Hippocampal formation (tissue), 2 donors: ENCODE measurements at places on chromosomes 6 and 20.

- DNase-seq = no peak
Measured at GRCh38 chr6:16749516-16750485, 11.5 kb downstream of the ATXN1 start.

DNA sequence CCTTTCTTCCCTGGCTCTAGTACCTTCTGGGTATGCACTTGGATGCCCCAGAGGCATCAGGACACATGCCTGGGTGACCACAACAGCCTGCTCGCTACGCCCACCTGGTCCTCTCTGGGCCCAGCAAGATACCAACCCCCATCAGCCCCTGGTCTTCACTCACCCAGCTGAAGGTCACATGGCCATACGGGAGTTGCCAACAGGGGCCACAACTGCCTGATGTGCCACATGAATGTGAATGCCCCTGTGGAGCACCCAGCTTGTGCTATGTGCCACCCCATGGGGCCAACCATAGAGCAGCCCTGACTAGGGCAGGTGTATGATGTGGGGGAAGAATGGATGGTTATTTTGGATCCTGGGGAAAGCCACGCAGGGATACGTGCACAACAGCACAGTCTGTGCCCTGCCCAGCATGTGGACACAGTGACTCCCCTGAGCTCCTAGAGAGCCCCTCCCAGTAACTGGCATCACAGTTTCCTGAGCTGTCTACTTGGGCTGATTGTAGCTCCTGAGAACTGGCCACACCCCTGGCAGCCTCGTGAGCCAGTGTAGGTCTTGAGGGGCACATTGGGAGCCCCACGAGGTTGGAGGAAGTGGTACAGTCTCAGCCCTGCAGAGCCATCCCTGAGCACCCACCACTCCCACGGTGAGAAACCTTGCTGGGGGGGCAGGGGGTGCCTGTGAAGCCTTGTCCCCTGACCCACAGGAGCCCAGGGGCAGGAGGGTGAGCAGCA is 10.5 kb upstream of the PCMTD2 start:
- DNase-seq = no peak

DNA sequence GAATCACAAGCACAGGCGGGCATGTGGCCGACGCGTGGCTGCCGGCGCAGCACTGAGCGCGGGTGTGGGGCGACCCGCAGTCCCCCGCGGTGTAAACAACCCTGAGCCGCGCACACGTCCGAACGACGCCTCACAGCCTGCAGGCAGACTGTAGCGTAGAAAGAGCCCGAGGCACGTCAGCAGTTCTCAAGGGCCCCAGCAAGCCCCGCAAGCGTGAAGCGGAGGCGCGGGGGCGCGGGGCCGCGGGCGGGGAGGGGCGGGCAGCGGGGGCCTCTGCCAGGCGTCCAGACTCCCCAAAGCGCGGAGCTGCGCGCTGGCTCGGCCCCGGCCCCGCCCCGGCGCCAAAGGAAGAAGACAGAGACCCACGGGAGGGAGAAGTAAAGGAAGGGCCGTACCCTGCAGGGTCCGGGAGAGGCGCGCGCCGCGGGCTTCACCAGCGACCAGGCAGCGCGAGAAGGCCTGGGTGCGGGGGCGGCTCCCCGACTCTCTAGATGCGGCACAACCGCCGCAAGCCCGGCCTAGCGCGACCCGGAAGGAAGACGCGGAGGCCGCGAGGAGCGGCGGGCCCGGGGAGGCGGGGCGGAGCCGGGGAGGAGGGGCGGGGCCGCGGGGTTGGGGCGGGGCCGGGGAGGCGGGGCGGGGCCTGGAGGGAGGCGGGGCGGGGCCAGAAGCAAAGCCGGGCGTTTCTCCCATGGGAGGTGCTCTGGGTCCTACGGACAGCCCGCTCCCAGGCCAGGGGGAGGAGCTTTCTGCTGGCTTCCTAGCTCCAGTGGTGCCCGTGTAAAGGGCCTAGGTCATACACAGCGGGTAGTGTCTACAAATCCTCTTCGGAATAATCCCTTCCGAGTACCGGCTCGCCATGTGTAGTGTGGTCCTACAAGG is at the start of gene FBXL4:
Gene FBXL4, minus strand, starts transcription at position 536 of the 882 bp plus-strand sequence. CDS start 20,958 bp downstream, outside the sequence.
- peak; percentile 80 for DNase-seq

DNA sequence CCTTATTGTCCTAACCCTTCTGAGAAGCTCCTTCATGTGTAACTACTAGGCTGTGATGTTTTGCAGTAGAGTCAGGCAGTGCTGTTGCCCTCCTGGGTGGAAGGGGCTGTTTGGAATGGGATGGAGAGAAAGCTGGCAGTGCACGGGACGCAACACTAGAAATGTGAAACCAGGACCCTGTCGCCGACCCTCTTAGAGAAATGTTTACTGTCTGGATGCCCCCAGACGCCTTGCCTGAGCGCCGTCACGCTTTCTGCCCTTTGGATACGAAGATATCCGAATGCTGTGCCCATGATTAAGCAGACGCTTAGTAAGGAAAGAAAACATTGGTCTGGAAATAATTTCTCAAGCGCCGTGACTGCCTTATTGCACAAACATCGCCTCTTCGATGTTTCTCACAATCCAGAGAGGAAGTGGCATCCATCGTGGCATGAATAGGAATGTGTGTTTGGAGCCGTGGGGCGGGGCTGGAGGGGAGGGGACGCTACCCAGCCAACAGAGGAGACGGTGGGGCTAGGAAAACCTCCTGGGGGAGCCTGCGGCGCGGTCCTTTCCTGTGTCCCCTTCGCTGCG is 661 bp upstream of the PPP1R14C start:
- no peak for DNase-seq

GRCh38 chr20:47269309-47270165 is 87.0 kb downstream of the ZMYND8 start:
- no peak for DNase-seq

GRCh38 chr6:22250486-22250885 is 46.4 kb downstream of the PRL start:
- no peak for DNase-seq

DNA sequence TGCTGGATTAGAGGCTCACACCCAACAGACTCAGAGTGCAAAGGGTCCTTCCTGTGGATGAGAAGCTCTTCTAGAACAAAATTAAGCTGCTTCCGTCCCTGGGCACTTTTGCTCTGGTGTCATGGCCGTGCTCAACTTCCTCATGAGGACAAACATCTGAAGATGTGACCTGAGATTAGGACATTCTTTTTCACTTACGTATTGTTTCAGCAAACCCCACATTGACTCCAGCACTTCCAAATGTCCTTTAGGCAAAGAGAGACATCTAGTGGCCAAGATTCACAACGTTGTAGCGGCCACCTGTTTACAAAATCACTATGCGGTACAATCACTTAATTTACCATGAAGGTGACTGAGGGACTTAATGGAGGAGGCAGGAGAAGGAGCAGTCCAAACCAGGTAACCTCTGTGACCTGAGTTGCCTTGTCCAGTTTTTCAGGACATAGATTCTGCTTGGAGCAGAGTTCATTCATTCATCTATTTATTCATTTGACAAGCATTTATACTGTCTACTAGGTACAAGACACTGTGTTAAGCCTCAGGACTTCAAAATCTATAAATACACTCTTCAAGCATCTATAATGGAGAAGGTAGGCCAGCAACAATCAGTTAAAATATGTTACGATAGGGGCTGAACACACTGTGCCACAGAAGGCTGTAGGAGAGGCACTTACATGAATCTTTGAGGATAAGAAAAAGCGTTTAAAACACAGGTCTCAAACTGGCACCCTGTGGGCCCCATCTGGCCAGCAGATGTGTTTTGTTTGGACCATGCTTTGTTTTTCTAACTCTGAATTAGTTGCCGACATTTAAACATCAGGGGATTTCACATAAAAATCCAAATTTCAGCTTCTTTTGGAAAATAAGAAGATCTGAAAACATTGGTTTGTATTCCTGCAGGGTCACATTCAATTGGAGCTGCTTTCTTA is 5.6 kb upstream of the ADGRF1 start:
- DNase-seq = peak; percentile 25
